ENCODE measurements at places on chromosomes 4 and X. TPM values are rescaled to one million over a fixed set of nuclear protein-coding genes. Genes with fewer than 3 reads are reported as not detected.

The CLDN34 gene
- total RNA-seq = not detected

The AFF1 gene
- 110 TPM for total RNA-seq

The MAGEC1 gene
- not detected for total RNA-seq

The TRIM61 gene
- not detected for total RNA-seq

The CDS1 gene
- total RNA-seq = 0.21 TPM

The ADAM29 gene
- not detected for total RNA-seq

The FAT4 gene
- total RNA-seq = 22.7 TPM

The MAGEC3 gene
- not detected for total RNA-seq

DNA sequence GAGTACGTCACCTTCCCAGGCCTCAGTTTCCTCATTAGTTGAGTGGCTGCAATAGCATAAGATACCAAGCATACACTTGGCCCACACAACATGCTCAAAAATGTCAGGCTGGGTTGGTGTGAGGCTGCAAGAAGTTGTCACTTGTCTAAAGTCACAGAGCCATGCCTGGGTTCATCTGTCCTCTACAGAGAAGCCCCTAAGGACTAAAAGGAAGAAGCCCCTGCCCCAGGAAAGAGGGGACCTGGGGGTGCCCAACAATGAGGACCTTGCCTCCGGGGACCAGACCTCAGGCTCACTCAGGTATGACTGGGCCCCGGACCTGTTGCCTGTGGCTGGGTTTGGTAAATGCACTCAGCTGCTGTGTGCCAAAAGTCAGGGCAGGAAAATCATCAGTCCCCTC, 82.7 kb downstream of the CRMP1 start:
- no peaks in the 10 kb centered on the region for H3K4me1 ChIP-seq
- DNase-seq = no peak
- H3K36me3 ChIP-seq = peaks cover 97% of the 10 kb centered on the region
- no peak overlapping the region for H3K4me3 ChIP-seq

- no peak overlapping the region for H3K27ac ChIP-seq
- no peak for DNase-seq
- no peaks in the 10 kb centered on the region for H3K4me1 ChIP-seq
- no peaks in the 10 kb centered on the region for H3K27me3 ChIP-seq
- no peaks in the 10 kb centered on the region for H3K36me3 ChIP-seq
These were observed 7.8 kb downstream of the TIGD2 start for GRCh38 chr4:89119166-89119565.

DNA sequence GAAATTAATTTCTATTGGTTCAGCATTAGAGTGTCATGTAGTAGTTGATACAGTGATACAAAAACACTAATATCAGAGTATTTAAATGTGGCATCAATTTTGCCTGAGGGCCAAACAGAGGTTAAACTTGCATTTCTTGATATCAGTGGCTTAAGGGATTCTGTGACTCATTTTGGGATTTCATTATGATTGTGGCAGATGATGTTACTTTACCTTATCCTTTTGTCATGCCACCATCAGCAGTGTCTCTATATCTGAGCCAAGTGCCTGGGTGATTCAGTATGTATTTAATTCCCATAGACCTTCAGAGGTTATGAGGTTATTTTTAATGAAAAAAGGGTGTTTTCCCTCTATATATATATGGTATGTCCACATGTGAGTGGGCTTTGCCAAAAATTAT, 582.9 kb downstream of the ADGRL3 start:
- no peaks in the 10 kb centered on the region for H3K27me3 ChIP-seq
- no peaks in the 10 kb centered on the region for H3K36me3 ChIP-seq
- no peak overlapping the region for H3K4me3 ChIP-seq
- no peak for DNase-seq
- H3K4me1 ChIP-seq = no peaks in the 10 kb centered on the region

- H3K4me1 ChIP-seq = no peaks in the 10 kb centered on the region
- no peak overlapping the region for H3K27ac ChIP-seq
- no peak overlapping the region for H3K4me3 ChIP-seq
- H3K27me3 ChIP-seq = no peaks in the 10 kb centered on the region
- no peak for DNase-seq
These were observed 106.2 kb upstream of the FAT1 start for GRCh38 chr4:186829740-186830449.

- H3K4me3 ChIP-seq = no peak overlapping the region
- H3K27ac ChIP-seq = no peak overlapping the region
- H3K36me3 ChIP-seq = no peaks in the 10 kb centered on the region
- no peaks in the 10 kb centered on the region for H3K27me3 ChIP-seq
- DNase-seq = no peak
- H3K4me1 ChIP-seq = peaks cover 4% of the 10 kb centered on the region
These were observed 56.0 kb downstream of the ZFYVE28 start for GRCh38 chr4:2362266-2363055.

DNA sequence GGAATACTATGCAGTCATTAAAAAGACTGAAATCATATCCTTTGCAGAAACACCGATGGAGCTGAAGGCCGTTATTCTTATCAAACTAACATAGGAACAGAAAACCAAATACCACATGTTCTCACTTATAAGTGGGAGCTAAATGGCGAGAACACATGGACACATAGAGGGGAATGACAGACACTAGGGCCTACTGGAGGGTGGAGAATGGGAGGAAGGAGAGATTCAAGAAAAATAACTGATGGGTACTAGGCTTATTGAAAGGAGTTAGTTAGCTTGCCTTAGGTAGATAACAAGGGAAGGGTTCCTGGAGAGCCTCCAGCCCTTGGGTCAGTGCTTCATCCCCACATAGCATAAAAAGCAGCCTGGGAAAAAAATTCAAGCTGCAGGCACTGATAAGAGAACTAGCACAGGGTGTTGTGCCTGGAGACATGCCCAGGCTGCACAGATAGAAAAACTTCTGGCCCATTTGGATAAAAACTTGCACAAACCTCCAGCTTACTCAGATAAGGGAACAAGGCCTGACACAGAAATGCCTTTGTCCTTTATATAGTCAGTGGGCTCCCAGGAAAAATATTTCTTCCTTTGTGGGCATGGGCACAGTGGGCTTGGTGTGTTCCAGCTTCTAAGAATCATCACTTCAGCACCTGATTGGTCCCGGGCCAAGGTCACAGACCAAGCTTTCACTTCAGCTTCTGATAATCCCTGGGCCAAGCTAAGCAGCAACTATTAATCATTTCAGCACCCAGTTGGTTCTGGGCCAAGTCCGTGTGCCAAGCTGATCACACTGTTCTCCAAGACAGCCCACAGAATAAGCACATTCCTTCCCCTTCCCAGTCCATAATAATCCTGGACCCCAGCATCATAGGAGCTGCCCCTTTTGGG, 23.1 kb upstream of the PWWP3B start:
- H3K27ac ChIP-seq = no peak overlapping the region
- H3K4me1 ChIP-seq = no peaks in the 10 kb centered on the region
- H3K36me3 ChIP-seq = no peaks in the 10 kb centered on the region
- H3K4me3 ChIP-seq = no peak overlapping the region

GRCh38 chr4:38078590-38079421, 118.6 kb downstream of the PTTG2 start:
- peaks cover 35% of the 10 kb centered on the region for H3K4me1 ChIP-seq
- no peaks in the 10 kb centered on the region for H3K36me3 ChIP-seq
- H3K27me3 ChIP-seq = no peaks in the 10 kb centered on the region
- H3K27ac ChIP-seq = no peak overlapping the region

GRCh38 chr4:140448830-140449229, 21.4 kb upstream of the CLGN start:
- H3K36me3 ChIP-seq = no peaks in the 10 kb centered on the region
- no peak for DNase-seq
- H3K4me1 ChIP-seq = no peaks in the 10 kb centered on the region
- H3K27me3 ChIP-seq = no peaks in the 10 kb centered on the region

DNA sequence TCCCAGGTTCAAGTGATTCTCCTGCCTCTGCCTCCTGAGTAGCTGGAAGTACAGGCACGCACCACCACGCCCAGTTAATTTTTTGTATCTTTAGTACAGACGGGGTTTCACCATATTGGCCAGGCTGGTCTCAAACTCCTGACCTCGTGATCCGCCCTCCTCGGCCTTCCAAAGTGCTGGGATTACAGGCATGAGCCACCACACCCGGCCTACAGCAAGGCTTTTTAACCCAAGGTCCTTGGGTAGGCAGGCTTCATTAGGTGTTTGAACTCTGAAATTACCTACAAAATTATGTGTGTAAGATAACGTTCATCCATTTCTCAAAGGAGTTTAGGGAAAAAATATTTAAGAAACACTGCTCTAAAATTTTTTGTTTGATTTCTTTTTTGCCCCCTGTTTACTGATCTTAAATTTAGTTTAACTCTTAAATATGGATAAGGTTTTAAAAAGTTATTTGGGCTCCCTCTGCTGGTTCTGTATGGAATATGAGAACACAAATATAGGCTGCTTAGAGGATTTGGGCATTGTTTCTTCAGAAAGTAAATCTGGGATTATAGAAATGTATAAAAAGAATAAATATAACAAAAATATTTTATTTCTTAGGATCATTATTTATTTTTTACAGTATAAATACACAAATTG, 92.8 kb downstream of the CBR4 start:
- H3K4me3 ChIP-seq = no peak overlapping the region
- H3K27me3 ChIP-seq = no peaks in the 10 kb centered on the region
- H3K36me3 ChIP-seq = no peaks in the 10 kb centered on the region
- no peaks in the 10 kb centered on the region for H3K4me1 ChIP-seq
- H3K27ac ChIP-seq = no peak overlapping the region

DNA sequence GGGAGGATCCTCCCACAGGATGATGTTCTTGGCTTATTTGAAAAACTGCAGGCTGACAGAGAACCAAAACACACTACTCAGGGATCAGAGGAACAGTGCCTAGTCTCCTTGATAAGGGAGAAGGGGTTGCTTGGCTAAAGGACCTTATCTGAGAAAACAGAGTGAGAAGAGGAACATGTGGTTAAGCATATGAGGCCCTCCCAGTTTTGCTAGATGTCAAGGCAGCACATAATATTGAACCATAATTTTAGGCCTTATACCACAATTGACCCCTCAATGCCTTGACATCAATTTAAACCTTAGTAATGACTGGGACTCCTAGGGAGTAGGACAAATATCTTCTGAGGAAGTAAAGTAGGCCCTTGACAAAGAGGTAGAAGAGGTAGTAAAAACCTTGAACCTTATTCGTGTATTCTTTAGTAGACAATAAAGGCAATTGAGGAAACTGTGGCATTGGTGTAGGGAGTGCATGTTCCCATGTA, 79.3 kb downstream of the TEX13C start:
- no peaks in the 10 kb centered on the region for H3K36me3 ChIP-seq
- H3K4me3 ChIP-seq = no peak overlapping the region
- H3K4me1 ChIP-seq = no peaks in the 10 kb centered on the region
- no peaks in the 10 kb centered on the region for H3K27me3 ChIP-seq
- DNase-seq = no peak

DNA sequence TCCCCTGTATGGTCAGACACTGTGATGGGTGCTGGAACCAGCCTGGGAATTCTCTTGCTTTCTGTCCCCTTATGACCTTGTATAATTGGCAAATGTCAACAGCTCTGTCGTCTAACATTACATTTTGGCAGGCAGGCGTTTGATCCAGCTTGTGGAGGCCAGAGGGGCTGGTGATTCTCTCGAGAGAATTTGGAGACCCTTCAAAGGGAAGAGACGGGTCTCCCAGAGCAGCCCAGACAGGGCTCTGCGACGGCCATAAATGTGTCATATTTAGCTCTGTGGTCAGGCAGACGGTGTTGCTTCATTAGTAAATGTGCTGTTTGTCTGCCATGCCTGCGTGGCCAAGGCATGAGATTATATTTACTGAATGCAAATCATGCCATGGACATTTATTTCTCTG, 68.7 kb downstream of the SORCS2 start:
- no peaks in the 10 kb centered on the region for H3K27me3 ChIP-seq
- H3K4me1 ChIP-seq = peaks cover 6% of the 10 kb centered on the region
- H3K4me3 ChIP-seq = no peak overlapping the region
- H3K36me3 ChIP-seq = peaks cover 7% of the 10 kb centered on the region
- DNase-seq = no peak
- no peak overlapping the region for H3K27ac ChIP-seq
